ENCODE measurements at places on chromosomes 5 and 9.

DNA sequence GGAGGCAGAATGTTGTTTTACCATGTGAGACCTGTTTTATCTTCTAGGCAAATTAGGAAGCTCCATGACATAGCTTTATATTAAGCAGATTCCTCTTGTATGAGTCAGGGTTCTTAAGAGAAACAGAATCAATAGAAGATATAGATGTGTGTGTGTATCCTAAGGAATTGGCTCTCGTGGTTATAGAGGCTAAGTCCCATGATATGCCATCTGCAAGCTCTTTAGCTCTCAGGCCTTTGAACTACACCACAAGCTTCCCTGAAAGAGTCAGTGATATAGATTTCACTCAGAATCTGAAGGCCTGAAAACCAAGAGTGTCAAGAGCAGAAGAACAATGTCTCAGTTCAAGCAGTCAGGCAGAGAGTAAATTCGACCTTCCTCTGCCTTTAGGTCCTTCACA, 365.8 kb upstream of the ZNF608 start:
- no peak for DNase-seq

DNA sequence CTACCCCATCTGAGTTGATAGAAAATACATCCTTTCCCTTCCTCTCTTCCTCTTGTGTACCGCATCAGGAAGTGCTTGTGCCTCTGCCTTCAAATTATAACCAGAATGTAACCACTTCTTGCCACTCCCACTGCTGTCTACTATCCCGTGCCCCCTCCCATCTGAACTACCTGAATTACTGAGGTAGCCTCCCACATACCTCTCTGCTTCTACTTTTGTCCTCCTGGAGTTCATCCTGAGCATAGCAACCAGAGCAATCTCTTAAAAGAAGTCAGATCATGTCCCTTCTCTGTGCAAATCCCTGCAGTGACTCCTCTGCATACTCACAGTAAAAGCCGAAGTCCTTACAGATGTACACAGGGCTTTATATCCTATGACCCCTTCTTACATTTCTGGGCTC, 23.0 kb downstream of the SV2C start:
- DNase-seq: no peak

DNA sequence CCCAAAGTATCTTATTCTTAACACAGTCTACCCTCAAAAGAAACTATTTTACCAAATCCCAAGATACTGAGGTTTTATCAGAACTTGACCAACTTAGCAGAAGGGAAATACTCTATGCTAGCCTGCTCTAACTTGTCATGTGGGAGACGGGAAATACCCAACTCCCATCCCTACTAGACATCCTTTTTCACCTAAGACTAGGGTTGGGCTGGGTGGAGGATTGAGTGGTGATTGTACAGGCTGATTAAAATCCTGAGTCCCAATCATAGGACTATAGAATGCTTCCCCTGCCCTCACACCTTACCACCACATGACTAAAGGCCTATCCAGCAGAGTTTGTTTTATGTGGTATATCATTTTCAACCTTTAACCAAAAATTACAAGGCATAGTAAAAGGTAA, 786.5 kb downstream of the TAF11L14 start:
- no peak for DNase-seq

GRCh38 chr5:154196955-154197652, 6.6 kb downstream of the GALNT10 start:
- DNase-seq: no peak

- no peak for DNase-seq
These were observed 121.2 kb upstream of the MAP1B start for GRCh38 chr5:71986101-71986500.

DNA sequence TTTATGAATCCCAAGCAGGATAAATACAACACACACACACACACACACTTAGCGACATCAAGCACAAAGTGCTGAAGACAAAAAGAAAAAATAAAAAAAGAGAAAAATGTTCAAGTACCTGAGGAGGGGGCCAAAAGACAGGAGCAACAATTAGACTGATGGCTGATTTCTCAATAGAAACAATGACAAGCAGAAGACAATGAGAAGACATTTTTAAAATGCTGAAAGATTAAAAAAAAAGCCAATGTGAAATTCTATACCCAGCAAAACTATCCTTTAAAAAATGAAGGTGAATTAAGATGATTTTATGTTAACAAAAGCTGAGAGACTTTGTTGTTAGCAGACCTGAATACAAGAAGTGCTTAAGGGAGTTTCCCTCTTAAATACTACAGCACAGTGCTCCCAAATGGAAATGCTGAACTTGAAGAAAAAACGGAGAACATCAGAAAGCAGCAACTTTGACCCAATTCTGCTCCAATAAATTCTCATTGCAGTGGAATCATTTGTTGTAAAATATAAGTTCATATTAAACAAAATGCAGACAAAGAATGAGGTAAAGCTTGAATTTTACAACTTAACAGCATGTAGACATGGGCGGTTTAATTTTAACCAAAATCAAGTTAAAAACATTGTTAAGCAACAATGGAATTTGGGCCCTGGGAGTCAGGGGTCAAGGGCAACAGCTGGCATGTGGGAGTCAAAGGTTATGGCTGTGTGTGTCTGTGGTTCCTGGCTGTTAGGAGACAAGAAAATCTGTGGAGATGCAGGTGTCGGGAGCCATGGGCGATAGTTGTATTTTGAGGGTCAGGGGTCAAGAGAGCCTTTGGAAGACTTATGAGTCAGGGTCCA, 776 bp upstream of the RANBP17 start:
- no peak for DNase-seq

GRCh38 chr9:99051851-99052250, 53.1 kb upstream of the TGFBR1 start:
- no peak for DNase-seq

DNA sequence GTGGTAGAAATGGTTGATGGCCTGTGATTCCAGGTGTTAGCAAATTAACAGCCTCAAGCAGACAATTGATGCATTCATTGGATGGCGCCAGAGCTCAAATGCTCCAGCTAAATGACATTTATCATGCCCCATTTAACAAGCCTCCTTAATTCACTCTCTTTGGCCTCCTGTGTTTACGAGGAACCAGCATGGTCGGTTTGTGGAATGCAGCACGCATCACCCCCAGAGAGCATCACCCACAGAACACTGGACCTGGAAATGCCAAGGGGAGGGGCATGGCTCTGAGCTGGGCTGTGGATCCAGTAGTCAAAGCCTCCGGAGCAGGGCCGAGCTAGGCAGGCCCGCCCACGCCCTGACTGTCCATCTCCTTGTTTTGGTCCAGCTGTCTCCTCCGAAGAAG, 434.0 kb downstream of the GADD45G start:
- no peak for DNase-seq

- no peak for DNase-seq
These were observed 29.0 kb upstream of the GPR150 start for GRCh38 chr5:95590880-95591279.

- DNase-seq: no peak
These were observed 37.6 kb upstream of the HNRNPA0 start for GRCh38 chr5:137791799-137792198.

DNA sequence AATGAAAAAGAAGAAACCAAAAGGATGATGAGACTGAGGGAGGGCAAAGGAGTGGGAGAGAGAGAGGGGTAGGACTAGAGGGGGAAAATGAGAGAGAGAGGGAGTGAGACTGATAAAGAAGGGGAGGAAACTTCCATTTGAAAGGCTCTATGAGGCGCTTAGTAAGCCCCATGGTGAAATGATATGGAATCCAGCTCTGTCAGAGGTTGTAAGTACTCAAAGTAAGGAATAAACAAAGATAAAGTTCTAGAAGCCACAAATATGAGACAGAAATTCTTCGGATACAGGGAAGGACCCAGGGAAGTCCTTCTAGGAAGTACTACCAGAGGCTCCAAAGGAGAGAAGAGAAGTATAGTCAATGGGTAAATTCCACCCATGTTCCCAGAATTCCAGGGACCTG, 21.7 kb upstream of the VLDLR start:
- DNase-seq: no peak

GRCh38 chr9:126558051-126558665, 55.6 kb upstream of the LMX1B start:
- peak; percentile 72 for DNase-seq

DNA sequence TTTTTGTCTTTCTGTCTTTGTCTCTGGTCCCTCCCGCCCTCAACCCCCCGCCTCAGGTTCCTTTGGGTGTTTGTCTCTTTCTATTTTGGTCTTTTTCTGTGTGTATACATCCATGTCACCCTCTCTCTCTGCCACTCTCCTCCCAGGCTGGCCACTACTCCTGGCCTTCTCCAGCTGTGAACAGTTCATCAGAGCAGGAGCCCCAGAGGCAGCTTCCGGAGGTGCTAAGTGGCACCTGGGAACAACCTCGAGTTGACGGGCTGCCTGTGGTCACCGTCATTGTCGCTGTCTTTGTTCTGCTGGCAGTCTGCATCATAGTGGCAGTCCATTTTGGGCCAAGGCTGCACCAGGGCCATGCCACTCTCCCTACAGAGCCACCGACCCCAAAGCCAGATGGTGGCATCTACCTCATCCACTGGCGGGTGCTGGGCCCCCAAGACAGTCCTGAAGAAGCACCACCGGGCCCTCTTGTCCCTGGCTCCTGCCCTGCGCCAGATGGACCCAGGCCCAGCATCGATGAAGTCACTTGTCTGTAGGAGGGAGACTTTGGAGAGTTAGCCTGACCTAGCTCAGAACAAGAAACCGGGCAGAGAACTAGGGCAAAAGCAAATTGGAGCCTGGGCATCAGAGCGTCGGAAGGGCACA, 1.7 kb downstream of the SMIM33 start:
- DNase-seq: no peak

GRCh38 chr5:151703227-151703626, 16.5 kb upstream of the SPARC start:
- DNase-seq: no peak

GRCh38 chr9:127912882-127913281, 4.0 kb downstream of the ST6GALNAC4 start:
- no peak for DNase-seq

DNA sequence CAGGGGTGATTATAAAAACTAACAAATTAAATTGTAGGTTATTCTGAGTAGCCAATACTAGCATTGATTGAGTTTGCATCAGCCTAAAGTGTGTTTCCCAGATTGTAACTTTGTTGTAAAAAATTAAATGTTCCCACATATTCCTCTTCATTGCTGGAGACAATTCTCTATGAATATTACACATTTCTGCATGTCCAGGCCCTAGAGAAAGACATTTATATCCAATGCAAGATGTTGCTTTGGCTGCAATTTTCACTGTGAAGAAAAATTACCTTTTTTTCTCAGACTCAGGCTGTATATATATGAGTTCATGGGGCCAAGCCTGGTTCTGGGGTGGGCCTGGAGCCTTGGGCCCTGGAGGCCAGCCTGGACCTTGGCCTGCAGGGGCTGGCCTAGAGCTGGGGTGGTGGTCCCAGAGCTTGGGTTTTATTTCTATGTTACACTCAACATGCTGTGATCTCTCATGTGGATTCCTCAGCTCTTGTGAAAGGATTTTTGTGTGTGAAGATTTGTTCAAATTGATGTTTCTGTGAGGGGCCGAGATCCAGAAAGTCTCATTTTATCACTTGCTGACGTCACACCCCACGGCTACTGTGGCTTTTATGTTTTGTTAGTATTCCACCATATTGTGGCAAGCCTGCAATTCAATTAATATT, 232.5 kb downstream of the SPATA31A1 start:
- DNase-seq: no peak

DNA sequence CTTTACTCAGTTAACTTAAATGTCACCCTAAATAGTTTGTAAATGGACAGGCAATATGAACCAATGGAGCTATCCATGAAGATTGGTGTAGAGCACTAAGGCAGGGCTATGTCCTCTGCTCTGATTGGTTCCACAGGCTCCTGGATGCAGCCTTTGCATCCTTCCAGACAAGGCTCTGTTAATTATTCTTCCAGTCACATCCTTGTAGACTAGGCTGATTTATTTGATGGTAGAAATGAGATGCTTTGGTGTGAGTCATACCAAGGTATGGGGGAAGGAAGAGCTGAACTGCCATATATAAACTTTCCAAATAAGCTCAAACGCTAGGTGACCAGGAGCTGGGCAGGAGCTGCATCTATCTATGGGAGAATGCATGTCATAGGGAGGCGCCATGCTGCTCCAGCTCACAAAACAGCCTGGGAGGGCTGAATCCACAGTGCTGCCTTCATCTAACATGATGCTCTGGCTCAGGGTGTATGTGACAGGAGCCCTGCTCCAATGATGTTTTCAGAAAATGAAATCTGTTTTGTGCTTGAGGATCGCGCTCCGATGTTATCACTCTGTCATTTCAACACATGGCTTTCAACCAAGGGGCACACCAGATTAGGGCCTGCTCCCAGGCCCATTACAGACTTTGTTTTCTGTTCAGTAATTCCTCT, 818.0 kb upstream of the ZNF608 start:
- DNase-seq: no peak

Data from stimulated activated CD4-positive, alpha-beta T cell treated with anti-CD3 and anti-CD28 coated beads, Interleukin-4, amount 100 ng/mL, for 24 hours (primary cell).